NCI-H524 (cell line): ENCODE measurements at places on chromosomes 13 and 19.

DNA sequence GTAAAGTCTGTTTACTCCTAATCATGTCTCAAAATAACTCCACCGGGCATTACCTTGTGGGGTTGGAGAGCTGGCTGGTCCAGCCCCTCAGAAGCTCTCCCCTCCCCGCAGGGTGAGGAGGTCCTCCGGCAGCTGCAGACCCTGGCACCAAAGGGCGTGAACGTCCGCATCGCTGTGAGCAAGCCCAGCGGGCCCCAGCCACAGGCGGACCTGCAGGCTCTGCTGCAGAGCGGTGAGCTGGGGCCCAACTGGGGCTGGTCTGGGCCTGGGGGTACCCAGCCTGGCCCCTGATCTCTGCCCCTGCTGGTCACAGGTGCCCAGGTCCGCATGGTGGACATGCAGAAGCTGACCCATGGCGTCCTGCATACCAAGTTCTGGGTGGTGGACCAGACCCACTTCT is 20.2 kb downstream of the HIPK4 start:
- no peak for DNase-seq

DNA sequence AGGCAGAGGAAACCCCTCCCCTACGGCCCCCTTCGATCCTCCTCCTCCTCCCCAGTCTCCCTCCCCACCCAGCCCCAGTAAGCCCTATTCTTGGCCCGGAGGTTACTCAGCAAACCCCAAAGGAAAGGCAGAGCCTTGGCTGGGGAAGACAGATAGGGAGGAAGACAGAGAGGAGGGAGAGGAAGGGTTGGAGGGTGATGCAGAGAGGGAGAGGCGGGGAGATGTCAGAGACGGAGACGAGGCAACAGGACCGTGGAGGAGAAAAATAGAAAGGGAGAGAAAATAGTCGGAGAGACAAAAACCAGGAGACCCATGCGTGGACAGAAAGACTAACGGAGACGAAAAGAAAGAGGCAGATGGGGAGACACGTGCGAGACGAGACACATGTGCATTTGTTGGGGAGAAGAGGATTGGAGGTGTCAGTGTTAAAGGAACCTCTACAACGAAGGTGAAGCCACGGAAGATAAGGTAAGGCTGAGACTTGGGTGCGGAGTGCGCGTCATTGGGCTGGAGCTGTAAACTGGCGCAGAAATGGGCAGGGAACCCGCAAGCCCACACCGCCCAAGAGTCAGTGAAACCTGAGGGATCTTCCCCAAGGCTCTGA is 2.9 kb downstream of the TGFB1 start:
- no peak for DNase-seq

- no peak for DNase-seq
These were observed 81.7 kb downstream of the TNFRSF19 start for GRCh38 chr13:23651887-23652286.

- DNase-seq, result no peak
These were observed 3.1 kb upstream of the DHRS12 start for GRCh38 chr13:51807041-51807440.
